Myocyte (in vitro differentiated cells): ENCODE measurements at places on chromosomes 5 and 9.

DNA sequence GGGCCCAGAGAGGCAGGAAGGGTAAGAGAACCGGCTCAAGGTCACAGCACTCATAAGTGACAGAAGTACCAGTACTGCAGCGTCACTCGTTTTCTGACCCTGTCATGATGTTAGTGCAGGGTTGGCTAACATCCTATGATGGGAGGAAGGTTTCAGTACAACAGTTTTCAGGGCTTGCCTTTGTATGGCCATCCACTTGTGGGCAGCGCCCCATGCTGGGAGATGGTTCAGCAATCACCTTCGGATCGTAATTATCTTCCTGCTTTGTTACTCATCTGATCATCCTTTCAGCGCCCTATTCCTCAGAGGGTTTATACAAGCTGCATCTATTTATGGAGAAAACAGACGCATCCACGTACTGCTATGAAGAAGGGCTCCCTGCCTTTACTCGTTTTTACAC is 2.4 kb downstream of the MAP1B start:
- DNase-seq: peak; percentile 20

DNA sequence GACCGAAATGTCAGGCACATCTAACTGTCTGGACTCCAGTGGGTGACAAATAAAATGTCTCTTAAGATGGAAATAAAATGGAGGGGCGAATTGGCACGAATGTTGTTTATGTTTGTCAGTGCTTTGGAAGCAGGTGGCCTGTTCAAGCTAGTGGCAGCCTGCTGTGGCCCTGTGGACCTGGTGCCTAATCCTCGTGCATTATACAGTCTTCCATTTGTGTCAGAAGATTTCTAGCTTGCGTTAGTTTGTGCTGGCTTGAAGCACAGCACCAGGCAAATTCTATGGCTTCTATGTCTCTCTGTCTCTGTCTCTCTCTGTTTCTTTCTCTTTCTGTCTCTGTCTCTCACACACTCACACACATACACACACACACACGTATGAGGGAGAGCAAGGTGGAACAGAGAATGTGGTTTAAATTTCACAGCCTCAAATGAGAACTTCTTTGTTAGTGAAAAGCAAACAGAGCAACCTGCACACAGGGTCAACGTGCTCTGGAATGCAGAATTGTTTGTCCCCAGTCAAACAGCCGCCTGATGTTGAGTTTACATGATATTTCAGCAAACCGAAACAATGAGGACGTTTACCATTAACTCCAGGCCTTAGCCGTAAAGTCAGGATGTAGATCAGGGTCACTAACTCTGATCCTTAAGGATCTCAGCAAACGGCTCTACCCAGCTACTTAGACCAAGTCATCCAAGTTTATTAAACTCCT is 39.0 kb upstream of the CD180 start:
- DNase-seq: no peak

- DNase-seq: no peak
Measured at GRCh38 chr5:36842087-36842486, 34.5 kb upstream of the NIPBL start.

DNA sequence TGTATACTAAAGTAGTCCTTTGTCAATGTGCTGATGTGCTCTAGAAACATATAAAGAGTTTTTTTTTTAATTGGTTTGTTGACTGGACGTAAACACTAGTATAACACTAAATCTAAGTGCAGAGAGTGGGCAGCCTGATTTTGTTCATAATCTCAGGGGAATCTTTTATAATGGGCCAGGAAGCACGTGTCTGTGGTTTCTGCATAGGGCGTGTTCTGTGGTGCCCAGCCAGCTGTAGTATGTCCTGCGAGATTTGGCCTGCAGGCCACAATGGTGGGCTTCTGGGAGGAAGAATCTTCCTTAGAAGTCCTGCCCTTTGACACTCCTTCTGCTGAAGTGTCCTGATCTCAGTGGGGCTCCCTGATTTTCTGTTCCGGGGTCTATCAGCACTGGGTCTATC is 49.0 kb upstream of the DHFR start:
- peak; percentile 57 for DNase-seq
